ENCODE measurements at places on chromosomes 6 and 20.

DNA sequence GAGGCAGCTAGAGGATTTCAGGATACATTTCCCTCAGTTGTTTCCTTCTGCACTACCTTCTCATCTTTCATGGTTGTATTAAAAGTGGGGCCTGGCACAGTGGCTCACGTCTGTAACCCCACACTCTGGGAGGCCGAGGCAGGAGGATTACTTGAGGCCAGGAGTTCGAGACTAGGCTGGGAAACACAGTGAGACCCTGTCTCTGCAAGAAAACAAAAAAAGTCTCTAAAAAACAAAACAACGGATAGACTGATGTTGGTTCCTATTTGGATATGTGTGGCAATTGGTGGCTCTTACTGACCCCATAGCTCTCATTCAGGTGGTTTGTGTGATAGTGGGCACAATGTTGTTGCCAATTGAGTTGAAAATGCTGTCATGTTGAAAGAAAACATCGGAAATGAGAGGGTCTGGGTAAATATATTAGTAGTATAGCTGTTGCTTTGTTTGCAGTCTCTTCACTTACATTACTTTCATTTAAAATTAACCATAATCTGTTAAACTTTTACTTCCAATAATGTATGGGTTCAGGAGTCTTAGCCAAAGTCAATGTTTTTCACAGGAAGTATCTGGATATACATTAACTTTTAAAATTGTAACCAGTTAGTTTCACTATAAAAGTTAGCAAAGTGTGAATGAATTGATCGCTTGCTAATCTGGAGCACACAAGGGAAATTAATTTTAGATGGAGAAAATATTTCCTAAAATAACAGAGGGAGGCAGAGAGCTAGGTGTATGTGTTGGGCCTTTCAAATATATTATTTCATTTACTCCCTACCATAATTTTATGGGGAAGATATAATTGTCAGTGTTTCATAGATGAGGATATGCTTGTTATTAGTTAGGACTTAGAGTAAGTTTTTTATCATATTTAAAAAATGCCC, 31.1 kb downstream of the UTRN start:
- H3K27me3 ChIP-seq, result no peaks in the 10 kb centered on the region
- H3K4me3 ChIP-seq, result no peak overlapping the region
- H3K27ac ChIP-seq, result no peak overlapping the region
- H3K4me1 ChIP-seq, result peaks cover 5% of the 10 kb centered on the region
- H3K36me3 ChIP-seq, result no peaks in the 10 kb centered on the region

- H3K36me3 ChIP-seq, result peaks cover 47% of the 10 kb centered on the region
- peak overlapping the region; percentile 99 for H3K4me3 ChIP-seq
- peak overlapping the region; percentile 56 for H3K27ac ChIP-seq
- DNase-seq, result no peak
Measured at GRCh38 chr20:2652724-2653555, 508 bp downstream of the NOP56 start.

- H3K27me3 ChIP-seq, result peaks cover 2% of the 10 kb centered on the region
- H3K36me3 ChIP-seq, result no peaks in the 10 kb centered on the region
- H3K27ac ChIP-seq, result no peak overlapping the region
- peak; percentile 49 for DNase-seq
- no peak overlapping the region for H3K4me3 ChIP-seq
Measured at GRCh38 chr6:116847227-116847626, 18.3 kb upstream of the GPRC6A start.

- DNase-seq, result no peak
- no peaks in the 10 kb centered on the region for H3K36me3 ChIP-seq
- peaks cover 5% of the 10 kb centered on the region for H3K4me1 ChIP-seq
- H3K4me3 ChIP-seq, result no peak overlapping the region
- H3K27ac ChIP-seq, result no peak overlapping the region
Measured at GRCh38 chr6:118881440-118882313, 12.3 kb upstream of the ASF1A start.

- H3K4me1 ChIP-seq, result no peaks in the 10 kb centered on the region
- no peaks in the 10 kb centered on the region for H3K27me3 ChIP-seq
- no peak overlapping the region for H3K4me3 ChIP-seq
- H3K36me3 ChIP-seq, result no peaks in the 10 kb centered on the region
Measured at GRCh38 chr6:41675176-41675775, 37.0 kb downstream of the MDFI start.

DNA sequence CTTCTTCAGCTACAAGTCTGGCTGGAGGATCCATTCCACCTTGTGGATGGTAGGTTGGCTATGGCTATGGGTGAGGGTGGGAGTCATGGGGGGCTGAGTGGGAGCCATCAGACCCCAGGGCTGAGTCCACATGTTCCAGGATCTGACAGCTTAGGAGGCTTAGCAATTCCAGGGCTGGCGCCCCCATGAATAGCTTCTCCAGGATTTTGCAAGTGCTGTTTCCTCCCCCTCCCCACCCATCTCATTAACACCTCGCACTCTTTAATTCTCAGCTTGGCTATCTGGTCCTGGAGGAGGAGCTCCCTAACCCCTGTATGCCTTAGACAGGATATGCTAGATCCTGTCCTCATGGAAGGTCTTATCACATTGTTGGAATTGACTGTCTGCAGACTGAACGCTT, 39.0 kb upstream of the ANGPT4 start:
- DNase-seq, result no peak
- peaks cover 7% of the 10 kb centered on the region for H3K4me1 ChIP-seq
- H3K36me3 ChIP-seq, result no peaks in the 10 kb centered on the region
- H3K27me3 ChIP-seq, result no peaks in the 10 kb centered on the region
- H3K4me3 ChIP-seq, result no peak overlapping the region

DNA sequence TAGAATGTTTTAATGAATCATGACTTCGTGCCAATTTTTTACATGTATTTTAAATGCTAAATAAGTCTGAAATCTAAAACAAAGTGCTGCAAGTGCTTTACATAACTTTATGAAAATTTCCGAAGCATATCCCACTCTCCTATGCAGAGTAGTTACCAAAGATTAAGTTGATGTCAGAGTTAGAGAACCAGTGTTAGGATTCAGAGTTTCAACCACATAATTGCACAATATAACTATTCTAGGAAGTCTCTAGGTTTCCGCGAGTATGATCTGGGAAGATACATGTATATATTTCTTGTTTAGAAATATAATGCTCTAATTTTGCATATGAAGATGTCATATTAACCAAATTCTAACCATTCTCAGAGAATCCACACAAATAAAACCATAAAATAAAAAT, 74.8 kb downstream of the ASCC3 start:
- H3K4me3 ChIP-seq, result no peak overlapping the region
- peaks cover 10% of the 10 kb centered on the region for H3K4me1 ChIP-seq
- peaks cover 11% of the 10 kb centered on the region for H3K36me3 ChIP-seq
- no peaks in the 10 kb centered on the region for H3K27me3 ChIP-seq
- DNase-seq, result peak; percentile 15
- H3K27ac ChIP-seq, result no peak overlapping the region

DNA sequence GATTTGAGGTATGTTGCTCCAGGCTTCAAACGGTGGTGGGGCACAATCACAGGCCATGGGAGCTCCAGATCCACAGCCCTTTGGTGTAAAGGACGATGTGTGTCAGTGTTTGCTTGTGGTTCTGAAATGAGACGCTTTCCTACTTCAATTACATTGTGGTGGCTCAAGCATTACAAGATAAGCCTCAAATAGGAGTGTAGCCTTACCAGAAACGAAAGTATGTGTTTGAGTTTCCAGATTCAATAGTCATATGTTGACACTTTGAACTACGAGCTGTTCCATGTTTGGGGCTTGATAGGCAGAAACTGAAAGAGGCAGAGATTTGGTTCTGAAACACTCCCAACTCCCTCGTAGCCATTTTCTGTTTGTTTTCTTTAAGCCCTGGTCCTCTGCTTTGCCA, 187.1 kb downstream of the MYLK4 start:
- H3K27ac ChIP-seq, result no peak overlapping the region
- no peaks in the 10 kb centered on the region for H3K36me3 ChIP-seq
- DNase-seq, result peak; percentile 22

- H3K27ac ChIP-seq, result no peak overlapping the region
- H3K4me1 ChIP-seq, result peaks cover 12% of the 10 kb centered on the region
Measured at GRCh38 chr20:51092338-51092737, 69.4 kb upstream of the KCNG1 start.

GRCh38 chr6:44699082-44699481, 311.6 kb downstream of the CDC5L start:
- H3K36me3 ChIP-seq, result no peaks in the 10 kb centered on the region
- H3K27ac ChIP-seq, result no peak overlapping the region
- H3K4me3 ChIP-seq, result no peak overlapping the region
- no peaks in the 10 kb centered on the region for H3K27me3 ChIP-seq
- no peaks in the 10 kb centered on the region for H3K4me1 ChIP-seq

DNA sequence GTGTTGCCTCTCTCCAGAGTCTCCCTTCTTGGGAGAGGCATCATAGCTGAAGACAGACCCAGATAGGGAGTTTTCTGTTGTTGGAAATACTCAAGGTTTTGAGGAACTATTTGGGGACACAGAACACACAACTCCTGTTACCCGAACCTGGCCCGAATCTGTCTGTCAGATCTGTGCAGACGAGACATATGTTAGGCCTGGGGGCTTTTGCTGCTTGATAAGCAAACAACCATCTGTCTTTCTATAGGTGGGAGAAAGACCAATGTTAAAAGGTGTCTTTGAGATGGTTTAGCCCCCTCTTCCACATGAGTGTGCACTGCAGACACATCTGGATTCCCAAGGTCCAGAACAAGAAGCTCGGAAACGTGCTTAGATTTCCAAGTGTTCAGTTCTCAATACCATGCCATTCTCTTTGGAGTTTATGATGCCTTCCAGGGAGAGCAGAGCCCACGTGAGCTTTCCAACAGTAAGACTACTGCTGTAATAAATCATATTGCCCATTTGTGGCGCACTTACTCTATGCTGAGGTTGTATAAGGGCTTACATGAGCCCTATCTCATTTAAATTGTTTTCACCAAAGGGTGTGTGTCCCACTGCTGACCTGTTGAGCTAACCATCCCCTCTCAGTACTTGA, 3.8 kb upstream of the STX16 start:
- H3K4me3 ChIP-seq, result no peak overlapping the region
- peak; percentile 20 for DNase-seq
- H3K27ac ChIP-seq, result no peak overlapping the region
- H3K27me3 ChIP-seq, result no peaks in the 10 kb centered on the region

DNA sequence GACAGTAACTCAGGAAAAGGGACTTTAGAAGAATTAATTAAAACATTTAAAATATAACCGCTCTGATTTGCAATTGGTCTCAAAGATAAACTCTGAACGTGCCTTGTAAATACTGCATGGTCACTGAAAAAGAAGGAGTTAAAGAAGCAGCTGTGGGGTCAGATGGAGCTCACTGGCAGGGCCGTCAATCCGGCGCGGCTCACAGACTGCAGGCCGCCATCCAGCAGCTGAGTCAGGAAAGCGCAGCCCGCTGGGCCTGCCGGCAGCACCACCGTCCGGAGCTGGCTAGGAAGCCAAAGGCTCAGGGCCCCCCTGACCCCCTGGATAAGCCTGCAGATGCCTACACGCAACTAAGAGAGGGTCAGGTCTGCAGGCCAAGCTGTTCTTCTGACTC, 54.2 kb upstream of the FRMD1 start:
- H3K27me3 ChIP-seq, result peaks cover 22% of the 10 kb centered on the region
- H3K27ac ChIP-seq, result no peak overlapping the region
- DNase-seq, result peak; percentile 5
- no peak overlapping the region for H3K4me3 ChIP-seq
- no peaks in the 10 kb centered on the region for H3K4me1 ChIP-seq

DNA sequence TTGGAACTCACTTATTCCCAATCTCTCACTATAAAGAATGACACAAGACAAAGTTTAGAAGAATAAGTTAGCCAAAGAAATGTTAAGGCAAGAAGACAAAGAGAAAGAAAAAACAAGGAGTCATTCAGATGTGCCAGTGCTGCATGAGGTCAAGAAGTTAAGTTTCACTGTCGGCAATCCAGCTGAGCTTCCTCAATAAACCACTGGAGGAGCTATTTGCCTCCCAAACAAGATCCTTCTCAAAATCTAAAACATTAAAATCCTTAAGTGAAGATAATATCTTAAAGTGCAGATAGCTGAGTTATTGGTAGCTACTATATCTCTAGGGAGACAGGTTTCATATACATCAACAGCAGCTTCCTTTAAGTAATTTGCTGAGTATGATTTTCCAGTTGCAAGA, 512.3 kb downstream of the HDGFL1 start:
- no peak overlapping the region for H3K4me3 ChIP-seq
- no peaks in the 10 kb centered on the region for H3K4me1 ChIP-seq
- no peak overlapping the region for H3K27ac ChIP-seq
- no peaks in the 10 kb centered on the region for H3K36me3 ChIP-seq
- no peaks in the 10 kb centered on the region for H3K27me3 ChIP-seq
- no peak for DNase-seq

GRCh38 chr20:34112600-34113101, 608 bp upstream of the EIF2S2 start:
- H3K4me3 ChIP-seq, result peak overlapping the region; percentile 95
- H3K27ac ChIP-seq, result peak overlapping the region; percentile 94
- no peak for DNase-seq
- no peaks in the 10 kb centered on the region for H3K27me3 ChIP-seq
- H3K4me1 ChIP-seq, result peaks cover 10% of the 10 kb centered on the region

- H3K4me3 ChIP-seq, result no peak overlapping the region
- no peaks in the 10 kb centered on the region for H3K27me3 ChIP-seq
- no peaks in the 10 kb centered on the region for H3K36me3 ChIP-seq
- DNase-seq, result no peak
- H3K4me1 ChIP-seq, result no peaks in the 10 kb centered on the region
Measured at GRCh38 chr6:26494117-26494516, 6.0 kb upstream of the BTN1A1 start.

DNA sequence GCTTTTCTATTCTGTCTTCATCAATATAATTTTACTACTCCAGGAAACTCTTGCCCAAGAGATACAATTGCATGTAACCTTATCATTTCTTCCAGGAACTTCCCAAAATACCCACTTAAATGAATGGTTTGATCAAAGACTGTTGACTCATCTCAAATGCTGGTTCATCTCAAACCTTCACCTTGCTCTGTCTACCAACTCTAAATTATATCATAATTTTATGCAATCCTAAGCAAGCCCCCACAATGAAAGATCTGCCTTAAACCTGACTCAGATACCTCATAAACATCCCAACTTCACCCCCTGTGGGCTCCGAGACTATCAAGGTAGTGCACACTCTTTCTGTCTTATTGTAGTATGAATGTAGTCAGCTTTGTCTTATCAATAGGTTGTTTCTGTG, 65.5 kb upstream of the GCM1 start:
- no peaks in the 10 kb centered on the region for H3K36me3 ChIP-seq
- H3K27ac ChIP-seq, result no peak overlapping the region
- no peaks in the 10 kb centered on the region for H3K4me1 ChIP-seq
- H3K4me3 ChIP-seq, result no peak overlapping the region

DNA sequence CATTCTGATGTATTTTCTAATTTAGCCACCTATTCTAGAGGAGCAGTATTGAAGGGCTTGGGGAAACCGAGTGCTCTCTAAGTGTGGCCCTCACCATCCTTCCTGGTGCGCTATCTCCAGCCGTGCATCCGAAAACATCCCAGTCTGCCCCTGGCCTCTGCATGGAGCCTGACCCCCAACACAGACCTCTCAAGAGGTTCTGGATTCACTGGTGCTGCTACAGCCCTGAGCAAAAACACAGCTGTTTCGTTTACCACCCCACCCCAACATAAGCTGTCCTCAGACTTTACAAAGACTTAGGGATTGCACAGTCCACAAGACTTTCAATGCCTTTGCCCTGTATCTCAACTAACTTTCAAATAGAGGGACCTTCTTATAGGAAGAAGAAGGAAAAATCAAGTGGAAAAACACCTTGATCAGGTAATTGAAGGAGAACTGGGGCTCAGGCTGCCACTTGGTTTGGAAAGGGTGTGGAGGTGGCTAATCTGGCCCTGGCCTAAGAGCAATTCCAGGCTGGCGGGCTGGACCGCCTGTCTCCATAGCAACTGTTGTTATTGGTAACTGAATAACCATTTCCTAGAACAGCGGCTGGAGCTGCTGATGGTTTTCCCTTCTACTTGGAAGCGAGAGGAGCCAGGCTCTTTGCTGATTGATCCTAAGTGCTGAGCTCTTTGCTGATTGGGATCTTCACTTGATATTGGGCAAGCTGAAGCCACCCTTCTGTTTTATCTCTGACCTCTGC, 90.2 kb upstream of the TOX2 start:
- no peaks in the 10 kb centered on the region for H3K27me3 ChIP-seq
- H3K36me3 ChIP-seq, result no peaks in the 10 kb centered on the region
- no peak for DNase-seq
- no peak overlapping the region for H3K4me3 ChIP-seq
- no peaks in the 10 kb centered on the region for H3K4me1 ChIP-seq
